ENCODE measurements at places on chromosomes 11 and 22.

DNA sequence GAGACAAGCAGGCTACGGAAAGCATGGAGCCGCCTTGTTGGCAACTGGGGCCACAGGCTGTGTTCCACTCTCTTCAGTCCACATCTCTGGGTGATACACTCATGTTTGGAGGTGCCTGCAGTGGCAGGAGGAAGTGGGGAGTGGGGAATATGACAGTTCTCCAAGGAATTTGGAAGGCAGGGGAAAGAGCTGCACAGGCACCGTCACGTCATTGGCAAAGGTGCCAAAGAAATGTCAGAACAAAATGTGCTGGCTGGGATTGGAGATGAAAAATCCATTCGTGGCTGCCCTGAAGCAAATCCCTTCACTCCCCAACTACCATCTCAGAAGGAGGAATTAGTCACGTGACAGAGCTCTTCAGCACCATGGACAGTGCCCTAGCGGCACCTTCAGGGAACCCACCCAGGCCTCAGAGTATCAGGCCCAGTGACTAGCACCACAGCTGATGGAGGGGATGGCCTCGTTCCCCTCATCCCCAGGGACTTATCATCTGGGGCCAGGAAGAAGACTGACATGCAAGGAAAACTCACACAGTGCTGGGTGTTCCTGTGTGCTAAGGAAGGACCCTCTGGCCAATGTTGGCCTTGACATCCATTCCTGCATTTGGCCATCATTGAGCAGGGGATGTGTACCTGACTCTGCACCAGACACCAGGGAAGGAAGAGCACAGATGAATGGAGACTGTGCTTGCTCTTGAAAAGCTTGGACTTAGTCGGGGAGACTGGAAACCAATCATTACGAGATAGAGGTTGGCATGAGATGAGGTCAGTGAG, 48.5 kb upstream of the PRDM11 start:
- no peak for DNase-seq

DNA sequence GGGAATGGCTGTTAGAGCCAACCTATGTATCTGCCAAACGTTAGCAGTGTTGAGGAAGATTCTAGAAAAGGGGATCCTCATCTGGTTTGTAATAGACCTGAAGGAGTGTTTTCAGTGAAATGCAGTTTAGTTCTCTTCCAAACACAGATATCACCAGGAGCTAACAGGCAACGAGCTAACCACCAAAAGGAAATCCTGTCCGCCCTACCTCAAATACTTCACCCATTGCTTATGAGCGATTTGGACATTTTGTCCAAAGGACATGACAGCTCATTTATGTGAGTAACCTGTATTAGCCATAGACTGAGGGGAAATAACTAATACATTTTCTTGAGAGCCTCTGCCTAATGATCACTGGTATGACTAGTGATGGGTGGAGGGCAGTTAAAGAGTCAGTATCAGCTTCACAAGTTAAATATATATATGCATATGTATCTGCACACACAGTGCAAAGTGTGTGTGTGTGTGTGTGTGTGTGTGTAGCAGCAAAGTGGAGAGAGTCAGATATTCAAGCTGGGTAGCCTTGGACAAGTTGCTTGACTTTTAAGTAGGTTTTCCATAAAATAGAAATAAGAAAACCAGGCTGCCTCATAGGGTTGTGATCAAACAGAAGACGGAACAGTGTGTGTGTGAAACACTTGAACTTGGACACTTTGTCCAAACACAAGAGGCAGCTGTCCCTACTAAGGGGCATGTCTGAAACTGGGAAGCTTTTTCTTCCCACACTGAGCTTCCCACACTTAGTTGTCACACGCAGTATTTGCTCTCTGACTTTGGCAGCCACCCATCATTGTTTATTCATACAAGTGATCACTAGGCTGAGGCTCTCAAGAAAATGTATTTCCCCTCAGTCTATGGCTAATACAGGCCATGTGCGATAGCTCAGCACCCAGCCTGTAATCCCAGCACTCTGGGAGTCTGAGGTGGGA, 940 bp upstream of the C11orf91 start:
- no peak for DNase-seq

- DNase-seq = no peak
Observed at GRCh38 chr22:39638958-39639357, 68.4 kb downstream of the CACNA1I start.

DNA sequence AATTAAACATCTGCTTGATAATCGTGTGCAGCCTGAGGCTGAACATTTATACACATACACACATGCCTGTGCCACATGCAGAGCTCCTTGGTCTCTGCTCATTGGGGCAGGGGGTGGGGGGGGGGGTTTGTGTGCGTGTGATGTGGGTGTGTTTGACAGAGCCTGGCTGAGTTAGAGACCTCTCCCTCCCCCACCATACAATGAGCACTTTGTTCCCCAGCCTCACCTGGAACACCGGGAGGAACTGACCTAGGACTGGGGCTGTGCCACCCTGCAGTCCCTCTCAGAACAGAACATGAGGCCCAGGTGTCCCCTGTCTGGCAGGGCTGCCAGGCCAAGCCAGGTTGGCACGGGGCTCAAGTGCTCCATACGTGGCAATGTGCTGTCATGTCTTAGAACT, 96.6 kb downstream of the TP53I11 start:
- no peak for DNase-seq

DNA sequence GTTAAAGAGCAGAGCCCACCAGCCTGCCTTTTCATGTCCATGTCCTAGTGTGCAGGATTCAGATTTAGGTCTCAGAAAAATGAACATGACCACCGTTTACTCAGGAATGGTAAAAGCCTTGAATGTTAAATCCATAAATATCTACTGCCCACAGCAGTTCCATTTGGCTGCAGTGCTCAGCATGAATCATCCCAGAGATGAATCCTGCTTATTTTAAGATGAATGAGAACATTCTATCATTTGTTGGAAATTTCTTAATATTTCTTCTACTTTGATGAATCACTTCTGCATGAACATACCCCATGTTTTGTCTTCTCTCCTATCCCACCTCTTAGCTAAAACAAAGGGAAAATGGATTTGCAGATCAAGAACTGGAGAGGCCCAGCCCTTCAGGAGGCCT, 47.5 kb upstream of the AQP11 start:
- peak; percentile 22 for DNase-seq

- DNase-seq = no peak
Observed at GRCh38 chr11:9604134-9604533, 30.7 kb downstream of the WEE1 start.

- no peak for DNase-seq
Observed at GRCh38 chr11:70522593-70523311, 124.4 kb downstream of the CTTN start.

DNA sequence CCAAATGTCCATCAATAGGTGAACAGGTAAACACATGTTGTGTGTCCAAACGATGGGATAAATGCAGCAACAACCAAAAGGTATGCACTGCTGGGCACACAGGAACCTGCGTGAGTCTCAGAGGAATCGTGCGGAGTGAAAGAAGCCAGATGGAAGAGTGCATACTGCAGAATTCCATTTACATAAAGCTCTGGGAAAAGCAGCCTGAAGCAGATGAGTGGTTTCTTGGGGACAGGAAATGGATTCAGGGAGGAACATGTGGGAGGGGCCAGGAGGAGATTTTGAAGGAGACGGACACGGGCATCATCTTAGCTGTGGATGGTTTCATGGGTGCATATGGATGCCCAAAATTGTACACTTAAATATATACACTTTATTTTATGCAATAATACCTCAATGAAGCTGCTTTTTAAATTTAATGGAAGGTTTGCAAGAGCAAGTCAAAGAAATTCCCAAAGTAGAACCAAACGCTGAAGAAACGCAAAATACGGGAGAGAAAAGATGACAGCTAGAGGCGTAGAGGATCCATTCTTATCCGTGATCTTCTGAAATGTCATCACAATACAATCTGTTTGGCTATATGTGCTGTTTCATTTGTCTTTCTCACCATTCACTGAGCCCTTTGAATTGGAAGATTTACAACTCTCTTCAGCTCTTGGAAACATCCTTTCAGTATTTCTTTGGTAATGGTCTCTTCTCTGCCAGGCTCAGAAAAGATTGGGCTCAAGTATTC, 24.5 kb downstream of the ST14 start:
- no peak for DNase-seq

GRCh38 chr11:114197799-114198500, 98.2 kb upstream of the NNMT start:
- DNase-seq = peak; percentile 6

- no peak for DNase-seq
Observed at GRCh38 chr11:46991391-46991790, 54.8 kb downstream of the CSTPP1 start.

DNA sequence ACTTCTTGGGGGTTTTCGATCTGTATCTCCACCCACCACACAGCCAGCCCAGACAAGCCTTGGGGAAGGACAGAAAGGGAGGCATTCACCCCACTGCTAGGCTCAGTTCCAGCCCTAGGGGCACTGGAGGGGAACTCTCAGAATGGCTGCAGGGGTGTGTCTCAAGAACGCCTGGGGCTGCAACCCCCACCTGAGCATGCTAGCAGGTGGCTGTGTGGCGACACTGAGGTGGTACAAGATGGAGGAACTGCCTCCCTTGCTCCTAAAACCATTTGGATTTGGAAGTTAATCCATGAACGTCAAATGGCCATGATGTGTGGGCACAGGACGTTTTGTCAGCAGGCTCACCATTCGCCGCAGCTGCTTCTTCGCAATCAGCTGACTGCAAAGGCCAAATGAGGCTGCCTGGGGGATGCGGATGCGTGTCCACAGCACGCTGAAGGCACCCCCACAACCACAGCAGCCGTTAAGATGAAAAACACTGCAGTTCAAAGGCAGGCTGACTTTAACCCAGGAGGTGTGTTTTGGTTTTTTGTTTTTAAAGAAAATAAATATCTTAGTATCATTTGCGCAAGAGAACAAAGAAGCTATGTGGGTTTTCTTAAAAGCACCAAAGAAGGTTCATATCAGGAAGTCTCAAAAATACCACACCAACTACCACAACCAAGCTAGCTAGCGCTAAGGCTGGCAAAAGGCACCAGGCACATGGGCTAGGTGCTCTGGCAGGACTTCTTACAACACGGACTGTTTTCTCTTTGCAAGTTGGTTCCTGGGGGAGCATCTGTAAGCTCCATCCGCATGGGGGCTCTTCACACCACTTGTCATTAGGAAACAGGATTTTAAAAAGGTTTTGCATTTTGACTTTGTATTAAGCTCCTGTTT, 22.2 kb upstream of the NAP1L4 start:
- DNase-seq = no peak

DNA sequence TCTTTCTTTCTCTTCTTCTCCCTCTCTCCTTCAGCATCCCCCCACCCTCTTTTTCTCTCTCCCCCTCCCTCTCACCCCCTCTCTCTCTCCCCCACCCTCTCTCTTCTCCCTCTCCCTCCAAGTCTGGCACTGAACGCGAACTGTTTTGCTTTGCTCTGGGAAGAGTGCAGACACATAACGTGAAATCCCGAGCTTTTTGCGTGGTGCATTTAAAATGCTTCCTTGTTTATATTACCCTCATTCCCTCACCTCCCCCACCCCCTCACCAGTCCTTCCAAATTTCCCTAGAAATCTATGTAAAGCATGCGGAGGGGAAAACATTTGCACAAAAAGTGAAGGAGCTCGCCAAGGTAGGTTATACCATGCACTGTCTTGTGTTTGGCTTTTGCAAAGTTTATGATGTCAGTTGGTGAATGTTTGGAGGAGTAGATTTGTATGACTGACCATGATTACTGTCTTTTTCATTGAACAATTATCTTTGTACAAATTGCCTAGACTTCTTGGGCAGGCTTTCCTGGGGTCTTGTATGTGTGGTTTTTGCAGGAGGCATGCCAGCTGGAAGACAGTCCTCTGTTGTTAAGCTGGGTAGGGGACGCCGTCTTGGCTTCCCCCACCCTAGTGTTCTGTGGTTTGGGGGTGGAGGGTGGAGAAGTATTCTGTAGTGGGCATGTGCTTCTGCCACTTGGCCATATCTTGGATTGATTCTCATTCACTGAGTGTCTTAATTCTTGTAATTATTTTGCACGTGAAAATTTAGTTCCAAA, 123.7 kb upstream of the HSD17B12 start:
- no peak for DNase-seq

DNA sequence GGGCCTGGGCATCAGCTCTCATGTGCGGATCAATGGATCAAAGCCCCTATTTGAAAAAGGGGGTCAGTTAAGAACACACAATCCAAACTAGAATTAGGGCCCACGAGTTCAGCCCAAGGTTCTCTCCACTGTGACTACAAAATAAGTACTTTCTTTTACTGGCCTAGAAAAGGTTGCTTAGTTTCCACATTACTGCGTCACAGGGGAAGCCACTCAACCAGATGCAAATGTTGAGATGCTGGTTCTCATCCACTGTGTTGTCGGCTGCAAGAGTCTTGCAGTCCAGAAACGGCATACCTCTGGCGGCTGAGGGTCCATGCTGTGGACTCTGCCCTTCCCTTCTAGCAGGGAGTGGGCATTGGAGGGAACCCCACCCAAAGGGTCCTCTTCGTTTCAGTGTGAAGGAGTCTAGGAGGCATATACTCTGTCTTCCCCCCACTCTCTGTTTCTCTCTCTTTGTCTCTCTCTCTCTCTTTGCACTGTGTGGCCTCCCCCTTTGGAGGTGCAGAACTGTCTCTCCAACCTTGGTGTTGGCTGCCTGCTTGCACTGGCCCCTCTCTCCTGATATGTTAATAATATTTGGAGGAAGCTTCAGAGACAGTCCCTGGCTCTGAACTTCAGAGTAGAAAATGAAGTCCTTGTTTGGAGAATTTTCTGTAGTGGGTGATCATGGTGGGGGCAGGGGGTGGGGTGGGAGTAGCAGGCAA, 99.0 kb upstream of the NNMT start:
- DNase-seq = no peak

DNA sequence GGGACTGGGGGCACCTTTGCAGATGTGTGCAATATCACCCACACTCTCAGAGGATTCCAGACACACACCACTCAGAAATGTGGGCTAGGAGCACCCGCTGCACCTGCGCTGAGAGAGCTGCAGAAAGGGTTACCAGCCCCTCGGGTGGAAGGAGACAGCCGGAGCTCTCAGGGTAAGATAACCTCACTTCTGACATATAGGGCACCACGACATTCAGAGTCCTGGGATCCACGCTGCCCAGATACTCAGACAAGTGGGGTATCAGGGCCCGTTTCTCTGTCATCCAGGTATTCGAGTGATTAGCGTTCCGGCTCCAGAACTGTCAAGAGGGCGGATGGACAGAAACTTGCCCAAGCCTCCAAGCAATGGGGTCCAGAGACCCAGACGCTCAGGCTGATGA, 6.2 kb upstream of the SYT8 start:
- DNase-seq = no peak

DNA sequence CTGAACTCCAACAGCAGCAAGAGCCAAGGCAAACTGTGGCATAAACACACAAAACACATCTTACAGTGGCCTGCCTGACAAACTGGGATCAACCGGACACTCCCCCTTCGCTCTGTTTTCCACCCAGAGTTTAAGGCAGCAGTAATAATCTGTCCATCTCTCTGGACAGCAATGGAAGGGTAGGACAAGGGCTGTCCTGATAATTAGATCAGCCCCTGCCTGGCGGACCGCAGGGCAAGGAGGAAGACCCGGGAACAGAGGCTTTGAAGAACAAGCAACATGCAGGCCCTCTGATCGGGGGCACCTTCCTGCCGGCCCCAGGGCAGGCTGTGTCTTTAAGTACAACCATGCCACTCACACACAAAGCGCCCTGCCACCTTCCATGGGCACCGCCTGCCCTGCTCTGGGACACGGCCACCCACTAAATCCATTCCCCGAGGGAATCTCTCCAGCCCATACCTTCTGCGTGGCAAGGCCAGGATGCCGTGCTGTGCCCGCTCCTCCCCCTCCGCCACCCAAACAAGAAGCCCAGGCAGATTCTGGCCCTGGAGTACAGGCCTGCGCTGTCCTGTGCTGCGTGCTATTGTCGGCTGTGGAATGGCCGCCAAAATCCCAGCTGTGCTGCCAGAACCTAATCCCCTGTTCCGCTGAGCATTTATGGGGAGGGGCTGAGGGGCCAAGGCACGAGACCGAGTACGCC, 38.8 kb downstream of the NUMA1 start:
- DNase-seq = peak; percentile 43

- DNase-seq = no peak
Observed at GRCh38 chr11:31807799-31808667, 3.1 kb downstream of the PAX6 start.

Measured in GM04503 (cell line).